ENCODE measurements at places on chromosomes 3 and 15.
A peak's percentile ranks its signal among the peaks of the same experiment; 100 is the strongest.

DNA sequence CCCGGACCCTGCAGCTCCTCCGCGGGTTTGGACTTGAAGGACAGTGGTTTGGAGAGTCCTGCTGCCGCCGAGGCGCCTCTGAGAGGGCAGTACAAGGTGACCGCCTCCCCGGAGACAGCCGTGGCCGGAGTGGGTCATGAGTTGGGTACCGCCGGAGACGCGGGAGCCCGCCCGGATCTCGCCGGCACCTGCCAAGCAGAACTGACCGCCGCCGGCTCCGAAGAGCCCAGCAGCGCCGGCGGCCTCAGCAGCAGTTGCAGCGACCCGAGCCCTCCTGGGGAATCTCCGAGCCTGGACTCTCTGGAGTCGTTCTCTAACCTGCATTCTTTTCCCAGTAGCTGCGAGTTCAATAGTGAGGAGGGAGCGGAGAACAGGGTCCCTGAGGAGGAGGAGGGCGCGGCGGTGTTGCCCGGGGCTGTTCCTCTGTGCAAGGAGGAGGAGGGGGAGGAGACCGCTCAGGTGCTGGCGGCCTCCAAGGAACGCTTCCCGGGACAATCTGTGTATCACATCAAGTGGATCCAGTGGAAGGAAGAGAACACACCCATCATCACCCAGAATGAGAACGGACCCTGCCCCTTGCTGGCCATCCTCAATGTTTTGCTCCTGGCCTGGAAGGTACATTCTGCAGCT lies 634 bp downstream of the MINDY2 start:
- no peak for DNase-seq

- no peak for DNase-seq
These were observed 204.7 kb upstream of the MCTP2 start for GRCh38 chr15:94026458-94027304.

DNA sequence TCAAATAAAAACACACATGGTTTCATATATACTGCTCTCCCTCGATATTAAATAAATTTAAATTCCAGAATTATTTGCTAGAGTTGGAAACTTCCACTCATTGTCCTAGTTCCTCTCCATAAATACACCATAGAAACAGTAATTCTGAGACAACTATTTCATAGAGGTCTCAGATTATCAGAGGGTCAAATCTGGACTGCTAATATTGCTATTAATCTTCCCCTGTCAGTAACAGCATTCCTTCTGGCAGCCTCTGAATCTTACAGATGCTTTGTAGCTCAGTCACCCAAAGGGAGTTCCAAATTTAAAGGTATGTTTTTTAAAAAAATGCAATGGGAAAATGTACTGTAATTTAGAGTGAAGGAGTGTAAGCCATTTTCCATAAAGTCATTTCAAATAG lies 428.8 kb downstream of the PYDC2 start:
- DNase-seq = no peak

- no peak for DNase-seq
These were observed 15.4 kb downstream of the RTP1 start for GRCh38 chr3:187212705-187213104.

GRCh38 chr3:195522254-195523023 lies 20.7 kb downstream of the PPP1R2 start:
- no peak for DNase-seq

- DNase-seq = no peak
These were observed 140.7 kb downstream of the VPS8 start for GRCh38 chr3:184952671-184953070.

GRCh38 chr3:43797794-43798193 lies 107.1 kb downstream of the ABHD5 start:
- no peak for DNase-seq

DNA sequence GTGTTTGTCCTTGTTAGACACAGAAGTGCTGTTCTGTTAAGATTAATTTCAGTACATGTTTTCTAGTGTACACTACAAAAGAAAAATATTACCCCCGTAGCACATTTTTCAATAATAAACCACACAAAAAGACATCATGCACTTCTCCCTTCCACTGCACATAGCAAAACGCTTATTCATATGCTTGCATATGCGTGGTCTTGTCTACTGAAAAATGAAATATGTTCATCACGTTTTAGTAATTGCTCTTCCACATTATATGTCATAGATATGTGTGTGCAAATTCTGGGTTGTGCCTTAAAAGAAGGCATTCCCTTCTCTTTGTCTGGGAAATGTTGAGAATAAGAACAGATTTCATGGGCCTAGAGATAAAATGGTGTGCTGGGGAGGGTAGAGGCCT lies 353.9 kb downstream of the NSUN3 start:
- no peak for DNase-seq

DNA sequence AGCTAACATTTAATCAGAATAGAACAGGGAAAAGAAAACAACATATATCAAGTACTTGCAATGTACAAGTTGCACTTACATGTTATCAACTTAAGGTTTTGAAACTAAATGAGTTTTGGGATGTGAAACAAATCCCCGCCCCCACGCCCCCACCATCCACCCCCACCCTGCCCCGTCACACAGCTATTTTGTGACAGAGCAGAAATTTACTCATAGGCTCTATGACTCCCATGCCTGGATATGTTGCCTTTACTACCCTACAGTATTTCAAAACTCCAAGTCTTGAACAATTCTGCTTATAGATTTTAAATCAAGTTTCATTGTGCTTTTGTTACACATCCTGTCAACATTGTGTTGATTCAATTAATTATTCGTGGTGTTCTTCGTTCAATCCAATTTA lies 18.1 kb upstream of the IL1RAP start:
- DNase-seq = no peak

- no peak for DNase-seq
These were observed 22.9 kb upstream of the MED12L start for GRCh38 chr3:151062611-151063010.

GRCh38 chr15:39748276-39748675 lies 34.4 kb downstream of the FSIP1 start:
- no peak for DNase-seq

GRCh38 chr3:178901204-178901603 lies 170.4 kb downstream of the ZMAT3 start:
- DNase-seq = no peak

- no peak for DNase-seq
These were observed 42.7 kb downstream of the CTNNB1 start for GRCh38 chr3:41241800-41242571.

- no peak for DNase-seq
These were observed 50.3 kb upstream of the ATP13A3 start for GRCh38 chr3:194536871-194537637.

- peak; percentile 38 for DNase-seq
These were observed 16.5 kb downstream of the SEMA3G start for GRCh38 chr3:52428151-52429005.

- DNase-seq = no peak
These were observed 48.6 kb upstream of the TEX264 start for GRCh38 chr3:51622413-51622812.

GRCh38 chr3:195715134-195715533 lies 5.6 kb upstream of the MUC20 start:
- DNase-seq = no peak

GRCh38 chr3:157135671-157136396 lies 24.1 kb downstream of the CCNL1 start:
- DNase-seq = no peak

DNA sequence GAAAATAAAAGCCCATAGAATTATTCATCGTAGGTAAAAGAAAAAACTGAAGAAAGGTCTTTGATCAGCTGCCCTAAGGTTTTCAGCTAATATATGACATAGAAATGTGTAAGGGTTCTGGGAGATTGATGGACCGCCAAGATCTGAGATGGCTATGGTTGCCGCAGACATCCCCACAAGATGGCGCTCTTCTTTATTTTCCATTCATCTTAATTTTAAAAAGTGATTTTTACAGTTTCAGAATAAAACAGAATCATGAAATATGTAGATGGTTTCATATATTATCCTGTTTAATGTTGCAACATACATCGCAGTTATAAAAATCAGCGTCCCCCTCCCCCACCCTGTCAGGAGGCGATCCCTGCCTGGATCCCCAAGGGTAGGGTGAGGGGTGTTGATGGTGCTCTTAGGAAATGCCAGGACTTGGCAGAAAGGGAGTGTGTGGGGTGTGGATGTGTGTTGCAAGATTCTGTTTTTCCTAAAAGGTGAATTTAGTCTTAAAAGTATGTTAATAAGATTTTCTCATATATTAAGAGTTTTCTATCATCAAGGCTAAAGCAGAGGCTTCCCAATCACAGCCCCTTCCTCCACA lies 68.8 kb downstream of the ANXA2 start:
- peak; percentile 52 for DNase-seq

DNA sequence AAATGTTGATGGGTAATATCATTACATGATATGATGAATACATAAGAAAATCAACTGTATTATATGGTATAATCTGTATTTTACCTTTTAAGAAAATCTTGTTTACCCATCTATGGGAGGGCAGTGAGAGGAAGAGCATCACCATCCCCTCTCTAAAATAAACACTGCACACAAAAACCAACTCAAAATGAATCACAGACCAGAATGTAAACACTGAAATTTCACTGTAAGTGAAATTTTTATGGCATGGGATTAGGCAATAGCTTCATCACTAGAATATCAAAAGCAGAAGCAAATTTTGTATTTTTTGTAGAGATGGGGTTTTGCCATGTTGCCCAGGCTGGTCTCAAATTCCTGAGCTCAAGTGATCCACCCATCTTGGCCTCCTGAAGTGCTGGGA lies 26.2 kb downstream of the IFT80 start:
- no peak for DNase-seq

DNA sequence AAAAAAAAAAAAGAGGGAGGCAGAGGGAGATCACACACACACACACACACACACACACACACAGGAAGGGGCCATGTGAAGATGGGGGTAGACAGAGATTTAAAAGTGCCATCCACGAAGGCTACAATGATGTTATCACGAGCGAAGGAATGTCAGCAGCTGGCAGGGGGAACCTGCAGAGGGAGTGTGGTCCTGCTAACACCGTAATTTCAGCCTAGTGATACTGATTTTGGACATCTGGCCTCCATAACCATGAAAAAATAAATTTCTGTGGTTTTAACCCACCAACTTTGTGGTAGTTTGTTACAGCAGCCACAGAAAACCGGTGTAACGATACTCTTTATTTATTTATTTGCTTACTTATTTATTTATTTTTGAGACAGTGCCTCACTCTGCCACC lies 76.0 kb downstream of the TMCO5A start:
- no peak for DNase-seq

DNA sequence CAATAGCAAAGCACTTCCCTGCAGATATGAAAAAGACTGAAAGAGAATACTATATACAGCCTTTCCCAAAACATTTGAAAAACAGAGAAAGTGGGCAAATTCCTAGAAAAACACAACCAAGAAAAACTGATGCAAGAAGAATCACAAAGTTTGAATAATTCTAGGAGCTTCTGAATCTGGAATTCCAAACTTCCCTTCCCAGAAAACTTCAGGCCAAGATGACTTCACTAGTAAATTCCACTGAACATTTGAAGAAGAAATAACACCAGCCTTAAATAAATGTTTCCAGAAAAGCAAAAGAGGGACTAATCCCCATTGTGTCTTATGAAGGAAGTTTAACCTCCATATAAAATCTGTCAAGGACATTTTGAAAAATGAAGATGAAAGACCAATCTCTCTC lies 15.8 kb upstream of the NSMCE3 start:
- no peak for DNase-seq

DNA sequence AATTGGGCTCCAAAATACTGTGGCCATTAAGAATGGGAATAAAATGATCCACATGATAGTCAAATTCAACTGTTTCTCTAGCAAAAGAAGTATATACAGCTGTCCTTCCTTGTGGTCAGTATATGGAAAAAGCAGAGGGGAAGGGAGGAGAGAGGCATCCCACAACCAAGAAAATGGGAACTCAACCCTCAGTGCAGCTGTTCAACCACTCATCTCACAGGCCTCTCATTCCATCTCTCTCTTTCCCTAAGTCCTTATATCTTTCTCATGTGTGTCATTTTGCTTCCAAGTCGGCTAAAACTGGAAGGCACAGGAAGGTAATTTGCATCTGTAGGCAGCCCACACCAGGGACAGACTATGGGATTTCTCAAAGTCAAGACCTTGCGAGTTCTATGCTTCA lies 27.5 kb downstream of the AVEN start:
- no peak for DNase-seq
